ENCODE measurements at places on chromosomes 2 and 18. TPM values are rescaled to one million over a fixed set of nuclear protein-coding genes. Genes with fewer than 3 reads are reported as not detected.

The LRRC30 gene
- not detected for polyA plus RNA-seq

The IL1A gene
- polyA plus RNA-seq = 0.25 TPM

The KATNAL2 gene
- polyA plus RNA-seq = 0.80 TPM

The LHCGR gene
- polyA plus RNA-seq = not detected

The RAB12 gene
- polyA plus RNA-seq = 9.2 TPM

All from endothelial cell of umbilical vein (primary cell).